ENCODE measurements at places on chromosomes 4 and X.

GRCh38 chr4:39495446-39496213 is 31.6 kb downstream of the UGDH start:
- no peak for DNase-seq

- DNase-seq, result peak; percentile 14
Observed at GRCh38 chr4:113064244-113064643, 14.8 kb downstream of the ANK2 start.

GRCh38 chrX:49656533-49656932 is 39.3 kb downstream of the PAGE1 start:
- DNase-seq, result no peak

DNA sequence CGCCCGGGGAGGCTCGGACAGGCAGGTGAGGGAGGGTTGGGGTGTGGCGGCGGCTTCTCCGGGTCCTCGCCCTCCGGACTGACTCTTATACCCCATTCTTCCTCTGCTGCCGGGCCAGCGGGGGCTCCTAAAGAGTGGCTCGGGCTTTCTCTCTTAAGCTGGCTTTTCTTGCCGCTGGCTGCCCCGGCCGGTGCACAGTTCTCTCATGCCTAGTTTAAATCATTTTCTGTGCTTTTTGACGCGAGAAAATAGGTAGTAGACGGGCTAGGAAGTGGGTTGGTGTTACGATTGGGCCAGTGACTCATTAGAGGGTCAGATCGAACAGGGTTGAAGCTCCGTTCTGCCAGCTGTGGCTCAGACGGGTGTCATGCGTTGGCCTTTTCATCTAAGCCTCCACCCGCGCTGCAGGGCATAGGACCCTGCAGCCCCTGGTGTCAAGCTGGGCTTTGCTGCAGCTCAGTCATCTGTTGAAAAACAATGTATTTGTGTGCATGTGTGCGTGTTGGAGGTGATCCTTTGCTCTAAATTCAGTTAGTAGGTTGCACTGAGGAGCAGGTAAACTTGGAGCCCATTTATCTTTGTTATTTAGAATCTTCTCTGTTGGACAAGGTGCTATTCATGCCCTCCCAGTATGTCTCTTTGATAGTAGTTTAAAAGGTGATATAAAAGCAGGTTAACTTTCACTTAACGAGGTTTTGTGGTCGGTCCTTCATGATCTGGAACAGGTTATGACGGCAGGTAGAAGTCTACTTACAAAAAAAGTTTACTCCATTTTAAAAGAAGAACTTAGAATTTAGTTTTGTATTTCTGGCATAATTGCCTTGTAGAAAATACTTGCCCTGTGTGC is 802 bp downstream of the BMP2K start:
- peak; percentile 19 for DNase-seq

Data from progenitor cell of endocrine pancreas (in vitro differentiated cells).